ENCODE measurements at places on chromosomes 1 and 21. TPM values are rescaled to one million over a fixed set of nuclear protein-coding genes. Genes with fewer than 3 reads are reported as not detected.
A peak's percentile ranks its signal among the peaks of the same experiment; 100 is the strongest.

Gene PTAFR
- total RNA-seq: 9.3 TPM

Gene DEPDC1
- 4.1 TPM for total RNA-seq

Gene AMY2B
- 13.4 TPM for total RNA-seq

Gene CAPN8
- total RNA-seq: 123 TPM

DNA sequence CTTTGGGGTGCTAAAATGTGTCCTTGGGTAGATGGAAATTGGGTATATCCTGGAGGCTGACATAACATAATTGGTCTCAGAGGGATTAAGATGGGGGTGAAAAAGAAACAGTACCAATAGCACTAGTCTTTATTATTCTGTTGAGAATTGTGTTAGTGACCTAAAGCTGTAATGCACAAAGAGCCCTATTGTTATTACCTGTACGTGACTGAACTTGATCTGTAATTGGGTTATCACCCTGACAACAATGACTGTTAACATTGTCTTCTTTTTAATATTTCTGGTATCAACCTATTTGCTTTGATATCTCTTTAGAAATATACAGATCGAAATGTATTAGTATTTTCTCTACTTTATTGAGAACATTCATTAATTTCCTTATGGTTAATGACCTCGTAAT is 147.6 kb downstream of the NEK7 start:
- H3K4me3 ChIP-seq: no peak overlapping the region
- H3K27me3 ChIP-seq: no peaks in the 10 kb centered on the region
- no peak for DNase-seq
- no peaks in the 10 kb centered on the region for H3K4me1 ChIP-seq
- no peak overlapping the region for H3K27ac ChIP-seq

DNA sequence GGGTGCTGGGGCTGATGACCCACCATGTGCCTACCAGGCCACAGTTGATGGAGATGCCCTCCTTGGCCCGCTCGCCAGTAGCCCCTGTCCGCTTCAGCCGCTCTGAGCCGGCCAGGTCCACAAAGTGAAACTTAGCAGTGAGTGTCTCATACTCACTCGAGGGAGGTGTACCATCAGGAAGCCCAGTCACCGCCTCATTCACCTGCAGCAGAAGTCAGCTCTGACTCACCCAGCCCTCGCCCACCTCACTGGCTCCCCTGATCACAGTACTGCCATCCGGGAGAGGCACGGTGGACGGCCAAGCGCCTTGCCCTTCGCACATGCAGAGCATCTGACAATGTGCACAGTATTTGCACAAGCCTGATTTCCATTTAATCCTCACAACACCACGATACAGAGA is 18.8 kb downstream of the KIF21B start:
- peaks cover 6% of the 10 kb centered on the region for H3K36me3 ChIP-seq
- H3K4me1 ChIP-seq: no peaks in the 10 kb centered on the region
- H3K27me3 ChIP-seq: no peaks in the 10 kb centered on the region
- no peak for DNase-seq
- no peak overlapping the region for H3K27ac ChIP-seq

GRCh38 chr1:156104065-156104810 is 10.3 kb upstream of the LMNA start:
- no peaks in the 10 kb centered on the region for H3K27me3 ChIP-seq
- H3K4me1 ChIP-seq: peaks cover 61% of the 10 kb centered on the region
- peak; percentile 95 for DNase-seq
- H3K27ac ChIP-seq: peak overlapping the region; percentile 97
- no peak overlapping the region for H3K4me3 ChIP-seq

DNA sequence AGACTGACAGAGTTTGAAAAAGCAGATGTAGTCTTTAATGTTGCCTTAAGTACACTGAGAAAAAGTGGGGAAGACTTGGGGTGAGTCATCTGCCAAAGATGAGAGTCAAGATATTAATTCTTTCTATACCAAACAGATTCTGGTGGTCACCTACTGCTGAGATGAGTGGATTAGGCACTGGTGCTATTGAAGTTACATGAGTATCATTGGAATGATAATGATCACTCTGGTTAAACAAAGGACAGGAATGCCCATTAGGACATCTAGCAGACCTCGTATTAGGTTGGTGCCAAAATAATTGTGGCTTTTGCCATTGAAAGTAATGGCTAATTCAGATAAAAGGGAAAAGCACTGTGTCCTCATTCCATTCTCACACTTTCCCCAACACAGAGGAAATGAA is 1588.9 kb downstream of the KCNT2 start:
- DNase-seq: no peak
- no peak overlapping the region for H3K4me3 ChIP-seq
- H3K27me3 ChIP-seq: no peaks in the 10 kb centered on the region
- no peaks in the 10 kb centered on the region for H3K36me3 ChIP-seq

GRCh38 chr1:1058088-1058905 is 15.8 kb downstream of the RNF223 start:
- no peak overlapping the region for H3K4me3 ChIP-seq
- no peaks in the 10 kb centered on the region for H3K4me1 ChIP-seq
- no peak overlapping the region for H3K27ac ChIP-seq
- peaks cover 14% of the 10 kb centered on the region for H3K27me3 ChIP-seq
- H3K36me3 ChIP-seq: peaks cover 6% of the 10 kb centered on the region

DNA sequence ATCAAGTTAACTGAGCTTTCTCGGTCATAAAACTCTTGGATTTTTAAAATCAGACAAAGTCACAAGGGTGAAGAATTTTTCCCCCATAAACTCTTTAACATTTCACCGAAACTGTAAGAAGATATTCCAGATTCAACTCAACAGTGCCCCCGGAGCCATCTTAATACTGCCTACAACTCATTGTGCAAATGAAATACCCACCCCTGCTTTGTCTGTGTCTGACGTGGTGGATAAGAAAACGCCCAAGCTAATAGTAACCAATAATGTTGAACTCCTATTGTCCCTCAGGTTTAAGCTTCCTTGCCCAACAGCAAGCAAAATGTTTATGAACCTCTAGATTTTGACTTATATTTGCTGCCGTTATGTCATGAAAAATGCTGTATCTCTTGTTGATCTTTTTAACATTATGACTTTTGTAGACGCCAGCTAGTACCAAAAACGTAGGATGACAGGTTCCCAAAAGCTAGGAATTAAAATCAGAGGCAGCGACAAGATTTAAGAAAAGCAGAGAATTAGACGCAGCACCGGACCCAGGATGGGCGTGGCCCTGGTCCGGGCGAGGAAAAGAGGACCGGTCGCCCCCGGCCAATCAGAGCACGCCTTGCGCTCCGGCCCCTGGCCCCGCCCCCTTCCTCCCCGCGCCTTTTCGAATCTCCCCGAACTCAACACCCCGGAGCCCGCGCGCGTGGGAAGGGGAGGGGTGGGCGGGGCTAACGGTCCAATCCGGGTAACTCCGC is 1.1 kb downstream of the STMN1 start:
- no peaks in the 10 kb centered on the region for H3K27me3 ChIP-seq
- no peak overlapping the region for H3K27ac ChIP-seq
- H3K4me3 ChIP-seq: peak overlapping the region; percentile 70
- DNase-seq: peak; percentile 97
- H3K4me1 ChIP-seq: peaks cover 8% of the 10 kb centered on the region

GRCh38 chr1:99590578-99591209 is 55.2 kb upstream of the PALMD start:
- H3K4me3 ChIP-seq: no peak overlapping the region
- H3K36me3 ChIP-seq: no peaks in the 10 kb centered on the region
- H3K27me3 ChIP-seq: no peaks in the 10 kb centered on the region
- peak; percentile 88 for DNase-seq

DNA sequence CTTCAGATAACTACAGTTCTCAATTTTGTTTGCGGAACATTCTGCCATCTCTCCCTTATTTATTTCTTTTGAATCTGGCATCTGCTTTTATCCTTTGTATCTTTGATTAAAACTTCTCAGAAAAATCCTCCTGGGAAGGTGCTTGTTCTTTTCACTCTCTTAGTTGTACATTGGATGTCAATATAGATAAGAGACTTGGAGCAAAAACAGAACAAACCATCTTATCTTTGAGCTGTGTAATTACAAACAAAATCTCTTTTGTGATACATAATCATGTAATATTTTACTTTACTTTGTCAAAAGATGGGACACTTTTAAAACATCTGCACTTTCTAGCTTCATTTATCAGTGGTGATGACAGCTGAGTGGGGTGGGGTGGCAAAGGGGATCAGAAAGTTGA is 307.2 kb upstream of the LYPLAL1 start:
- peaks cover 4% of the 10 kb centered on the region for H3K4me1 ChIP-seq
- no peaks in the 10 kb centered on the region for H3K36me3 ChIP-seq
- H3K4me3 ChIP-seq: no peak overlapping the region
- H3K27me3 ChIP-seq: no peaks in the 10 kb centered on the region
- no peak overlapping the region for H3K27ac ChIP-seq

- no peaks in the 10 kb centered on the region for H3K36me3 ChIP-seq
- no peak overlapping the region for H3K27ac ChIP-seq
Observed at GRCh38 chr21:36636439-36636838, 62.5 kb upstream of the SIM2 start.

- no peak for DNase-seq
- no peak overlapping the region for H3K4me3 ChIP-seq
- H3K27ac ChIP-seq: no peak overlapping the region
- H3K4me1 ChIP-seq: peaks cover 8% of the 10 kb centered on the region
Observed at GRCh38 chr21:36776981-36777617, 78.2 kb downstream of the SIM2 start.

DNA sequence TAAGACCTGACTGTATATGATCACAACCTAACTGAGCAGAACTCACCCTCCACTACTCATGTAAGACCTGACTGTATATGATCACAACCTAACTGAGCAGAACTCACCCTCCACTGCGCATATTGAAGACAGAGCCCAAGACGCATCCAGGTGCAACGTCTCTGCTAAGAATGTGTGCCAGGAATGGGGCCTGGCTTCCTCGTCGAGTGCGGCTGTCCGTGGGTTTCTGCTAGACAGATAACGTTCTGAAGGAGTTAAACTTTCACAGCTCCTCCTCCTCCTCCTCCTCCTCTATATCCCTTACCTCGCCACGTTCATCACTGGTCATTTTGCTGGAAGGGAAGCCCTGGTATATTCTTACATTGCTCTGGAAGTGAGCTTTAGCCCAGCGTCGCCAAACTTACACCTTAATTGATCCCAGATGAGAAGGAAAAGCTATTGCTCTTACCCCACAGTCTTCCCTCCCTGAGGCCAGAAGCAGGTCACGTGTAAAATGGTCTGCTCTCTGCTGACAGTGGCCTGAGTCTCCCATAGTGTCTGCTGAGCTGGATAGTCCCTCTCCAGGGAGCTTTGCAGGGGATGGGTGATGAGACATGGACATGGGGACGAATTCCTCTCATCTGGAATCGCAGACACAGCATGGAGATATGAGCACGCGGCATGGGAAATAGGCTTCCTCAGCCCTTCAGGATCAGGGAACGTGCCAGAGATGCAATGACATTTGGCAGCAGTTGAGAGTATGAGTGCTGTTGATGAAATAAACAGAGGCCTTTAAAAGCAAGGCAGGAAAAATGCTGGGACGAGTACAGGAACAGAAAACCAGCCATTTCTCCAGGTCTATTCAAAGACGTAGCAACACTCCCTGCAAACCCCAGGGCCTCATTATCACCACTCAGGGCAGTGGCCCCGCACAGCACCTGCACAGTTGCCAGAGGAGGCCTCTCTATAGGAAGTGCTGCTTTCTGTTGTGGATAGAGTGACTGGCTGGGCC is 528.1 kb downstream of the KIF26B start:
- H3K36me3 ChIP-seq: no peaks in the 10 kb centered on the region
- DNase-seq: peak; percentile 84
- no peaks in the 10 kb centered on the region for H3K27me3 ChIP-seq
- no peak overlapping the region for H3K27ac ChIP-seq
- no peak overlapping the region for H3K4me3 ChIP-seq

DNA sequence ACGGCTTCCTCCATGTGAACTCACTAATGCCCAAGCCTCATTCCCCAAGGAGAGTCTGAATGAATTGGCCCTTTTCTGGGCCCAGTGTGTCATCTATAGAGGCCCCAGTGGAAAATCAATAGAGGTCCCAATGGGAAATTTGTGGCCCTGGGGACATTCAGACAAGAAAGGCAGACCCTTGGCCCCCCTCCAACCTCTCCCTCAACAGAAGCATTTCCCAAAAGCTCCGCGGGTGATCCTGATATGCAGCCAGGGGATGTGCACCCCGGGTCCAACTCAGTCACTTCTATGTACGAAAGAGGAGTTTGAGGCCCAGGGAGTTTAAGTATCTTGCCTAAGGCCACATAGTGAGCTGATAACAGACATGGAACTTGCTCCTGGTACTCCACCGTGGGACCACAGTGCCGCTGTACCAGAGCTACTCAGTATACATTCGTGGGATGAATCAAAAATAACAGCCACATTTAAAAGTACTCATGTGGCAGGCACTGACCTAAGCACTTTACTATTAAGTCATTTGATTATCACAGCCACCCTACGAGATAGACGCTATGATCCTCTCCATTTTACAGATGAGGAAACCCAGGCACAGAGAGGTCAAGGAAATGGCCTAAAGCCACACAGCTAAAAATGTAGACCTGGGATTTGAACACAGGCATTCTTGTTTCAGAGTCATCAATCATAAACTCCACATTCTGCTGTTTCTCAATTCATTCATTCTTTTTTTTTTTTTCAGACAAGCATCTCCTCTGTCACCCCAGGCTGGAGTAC is 8.5 kb downstream of the EPHA2 start:
- H3K27ac ChIP-seq: peak overlapping the region; percentile 92
- H3K4me3 ChIP-seq: no peak overlapping the region
- H3K4me1 ChIP-seq: peaks cover 41% of the 10 kb centered on the region
- no peaks in the 10 kb centered on the region for H3K27me3 ChIP-seq
- DNase-seq: no peak

GRCh38 chr1:2632051-2632430 is 775 bp downstream of the MMEL1 start:
- no peak overlapping the region for H3K4me3 ChIP-seq
- peaks cover 40% of the 10 kb centered on the region for H3K27me3 ChIP-seq
- no peak for DNase-seq
- H3K36me3 ChIP-seq: no peaks in the 10 kb centered on the region

DNA sequence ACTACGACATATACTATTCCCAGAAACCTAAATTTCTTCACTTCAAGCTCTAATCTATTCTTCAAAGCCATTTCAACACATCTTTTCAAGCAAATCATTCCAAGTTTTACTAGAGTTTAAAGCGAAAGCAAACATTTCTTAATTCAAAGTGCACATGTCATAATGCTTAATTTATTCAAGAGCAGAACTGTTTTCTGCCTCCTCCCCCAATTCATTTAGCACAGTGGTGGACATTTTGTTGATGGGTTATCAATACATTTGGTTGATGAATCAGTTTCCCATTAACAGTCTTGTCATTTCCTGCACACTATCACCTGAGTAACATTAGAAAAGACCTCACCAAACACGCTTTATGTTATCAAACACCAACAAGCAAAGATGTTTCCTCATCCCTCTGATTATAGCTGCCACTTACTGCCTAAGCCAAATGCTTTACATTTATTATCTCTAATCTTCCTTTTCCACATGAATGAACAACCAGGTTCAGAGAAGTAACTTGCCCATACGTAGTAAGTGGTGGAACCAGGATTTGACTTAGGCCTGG is 2.0 kb downstream of the SRSF4 start:
- H3K4me1 ChIP-seq: peaks cover 22% of the 10 kb centered on the region
- no peaks in the 10 kb centered on the region for H3K36me3 ChIP-seq
- no peak overlapping the region for H3K4me3 ChIP-seq
- DNase-seq: no peak
- H3K27ac ChIP-seq: no peak overlapping the region

- H3K36me3 ChIP-seq: no peaks in the 10 kb centered on the region
- H3K27ac ChIP-seq: no peak overlapping the region
- H3K4me3 ChIP-seq: no peak overlapping the region
- DNase-seq: no peak
Observed at GRCh38 chr1:54424398-54424797, 18.2 kb upstream of the SSBP3 start.

All from lung (tissue), 17 donors.